ENCODE measurements at places on chromosomes 6 and 20.

DNA sequence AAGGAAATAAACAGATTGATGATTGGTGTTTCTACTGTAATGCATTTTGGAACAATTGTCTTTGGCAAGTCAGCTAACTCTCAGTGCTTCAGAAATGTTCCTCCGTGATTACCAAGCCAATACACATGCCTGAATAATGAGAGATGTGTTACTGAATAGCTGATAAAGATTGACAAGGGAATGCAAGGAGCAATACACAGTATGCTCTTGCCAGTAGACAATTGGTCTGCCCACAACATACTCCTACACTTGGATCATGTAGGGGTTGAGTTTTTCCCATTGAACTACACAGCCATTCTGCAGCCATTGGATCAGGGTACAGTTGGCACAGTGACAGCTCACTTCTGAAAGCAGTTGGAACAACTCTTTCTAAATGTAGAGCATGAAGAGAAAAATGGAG is 5.6 kb upstream of the GJB7 start:
- no peak for DNase-seq

GRCh38 chr6:2429460-2429859 is 184.1 kb upstream of the GMDS start:
- DNase-seq, result no peak

GRCh38 chr6:128713461-128713860 is 169.5 kb upstream of the LAMA2 start:
- DNase-seq, result no peak

- DNase-seq, result no peak
Measured at GRCh38 chr20:54456423-54456822, 19.0 kb upstream of the DOK5 start.

- DNase-seq, result no peak
Measured at GRCh38 chr6:8123236-8123635, 20.9 kb upstream of the EEF1E1 start.

DNA sequence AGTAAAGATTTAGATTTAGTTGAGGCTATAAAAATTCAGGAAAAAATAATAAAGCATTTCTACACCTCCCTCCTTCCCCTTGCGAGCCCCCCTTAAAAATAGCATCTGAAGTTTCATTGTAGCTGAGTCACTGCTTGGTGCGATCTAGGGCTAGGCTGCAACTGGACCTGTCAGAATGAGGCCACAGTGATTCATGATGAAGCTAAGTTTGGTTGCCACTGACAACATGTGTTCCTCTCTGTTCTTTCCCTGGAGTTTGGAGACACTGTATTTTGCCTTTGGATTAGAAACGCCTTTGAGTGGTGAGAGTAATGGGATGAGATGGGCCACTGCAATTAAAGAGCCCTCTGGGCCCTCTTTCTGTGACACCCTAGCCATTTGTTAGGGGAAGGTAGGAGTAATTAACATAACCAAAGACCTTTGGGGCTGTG is 334.1 kb downstream of the NRN1 start:
- DNase-seq, result no peak

GRCh38 chr20:11108102-11108810 is 434.5 kb upstream of the JAG1 start:
- DNase-seq, result no peak

- no peak for DNase-seq
Measured at GRCh38 chr20:4043796-4044195, 28.4 kb upstream of the RNF24 start.

DNA sequence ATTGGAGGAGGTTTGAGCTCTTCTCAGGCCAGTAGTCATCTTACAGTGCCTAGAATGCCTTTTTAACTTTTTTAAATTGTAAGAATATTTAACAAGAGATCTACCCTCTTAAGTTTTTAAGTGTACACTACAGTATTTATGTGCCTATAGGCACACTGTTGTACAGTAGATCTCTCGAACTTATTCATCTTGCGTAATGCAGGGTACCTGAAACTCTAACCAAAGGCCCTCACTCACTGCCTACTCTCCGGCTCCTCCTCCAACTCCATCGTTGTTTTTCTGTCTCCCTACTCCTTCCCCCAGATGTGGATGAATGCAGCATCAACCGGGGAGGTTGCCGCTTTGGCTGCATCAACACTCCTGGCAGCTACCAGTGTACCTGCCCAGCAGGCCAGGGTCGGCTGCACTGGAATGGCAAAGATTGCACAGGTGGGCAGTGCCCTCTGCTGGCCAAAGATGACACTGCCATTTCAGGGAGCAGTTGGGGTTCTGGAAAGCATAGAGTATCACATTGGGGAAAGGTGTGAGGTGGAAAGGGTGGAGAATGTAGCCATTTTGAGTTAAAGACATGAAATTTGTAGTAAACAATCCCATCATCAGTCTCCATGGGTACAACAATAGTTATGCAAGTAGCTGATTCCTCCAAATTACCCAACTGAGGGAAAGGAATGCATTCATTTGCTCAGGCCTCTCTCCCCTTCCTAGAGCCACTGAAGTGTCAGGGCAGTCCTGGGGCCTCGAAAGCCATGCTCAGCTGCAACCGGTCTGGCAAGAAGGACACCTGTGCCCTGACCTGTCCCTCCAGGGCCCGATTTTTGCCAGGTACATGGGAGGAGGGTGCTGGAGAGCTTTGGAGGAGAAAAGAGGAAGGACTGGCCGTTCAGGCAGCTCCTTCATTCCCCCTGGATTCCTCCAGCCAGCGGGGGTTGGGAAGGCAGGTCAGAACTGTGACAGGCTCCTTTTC is 18.4 kb upstream of the ZNF76 start:
- no peak for DNase-seq

All from NCI-H446 treated with DMSO at 0.1 percent for 48 hours (cell line).